COLO829 (cell line): ENCODE measurements at places on chromosomes 16 and 17.

DNA sequence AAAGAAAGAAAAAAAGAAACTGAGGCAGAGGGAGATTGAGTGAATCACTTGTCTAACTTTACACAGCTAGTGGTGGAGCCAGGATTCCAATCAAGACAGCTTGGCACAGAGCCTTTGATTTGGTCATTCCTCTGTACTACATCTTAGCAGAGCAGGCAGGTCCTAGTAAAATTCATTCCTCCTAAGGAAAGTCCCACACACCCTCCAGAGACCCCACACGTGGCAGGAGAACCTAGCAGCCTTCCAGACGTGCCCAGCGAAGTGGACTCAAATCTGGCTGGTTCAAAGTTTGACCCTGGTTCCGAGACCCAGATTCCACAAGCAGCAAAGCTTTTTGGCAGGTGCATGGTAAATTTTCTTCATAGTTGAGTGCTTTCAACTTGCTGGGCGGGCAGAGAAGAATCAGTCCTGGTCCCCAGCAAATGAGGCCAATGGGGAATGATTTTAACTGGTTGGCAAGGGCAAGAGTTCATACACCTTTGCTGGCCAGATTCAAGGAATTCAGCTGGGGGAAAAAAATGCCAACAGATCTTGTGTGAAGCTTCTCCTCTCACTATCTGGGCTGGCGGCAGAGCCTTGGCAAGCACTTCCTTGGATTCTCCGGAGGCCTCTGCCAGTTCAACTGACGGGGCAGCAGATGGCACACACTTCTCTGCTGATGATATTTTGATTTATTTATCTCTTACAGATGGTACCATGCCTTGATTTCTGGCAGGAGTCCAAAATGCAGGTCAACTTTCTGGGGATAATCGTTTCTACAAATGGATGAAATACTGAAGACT, 82.4 kb downstream of the GSG1L start:
- DNase-seq = no peak

GRCh38 chr16:27445502-27446175, 43.7 kb downstream of the IL21R start:
- no peak for DNase-seq

GRCh38 chr16:14405611-14406537, 224.2 kb downstream of the PARN start:
- no peak for DNase-seq

GRCh38 chr16:84773312-84773711, 46.5 kb upstream of the CRISPLD2 start:
- DNase-seq = no peak

DNA sequence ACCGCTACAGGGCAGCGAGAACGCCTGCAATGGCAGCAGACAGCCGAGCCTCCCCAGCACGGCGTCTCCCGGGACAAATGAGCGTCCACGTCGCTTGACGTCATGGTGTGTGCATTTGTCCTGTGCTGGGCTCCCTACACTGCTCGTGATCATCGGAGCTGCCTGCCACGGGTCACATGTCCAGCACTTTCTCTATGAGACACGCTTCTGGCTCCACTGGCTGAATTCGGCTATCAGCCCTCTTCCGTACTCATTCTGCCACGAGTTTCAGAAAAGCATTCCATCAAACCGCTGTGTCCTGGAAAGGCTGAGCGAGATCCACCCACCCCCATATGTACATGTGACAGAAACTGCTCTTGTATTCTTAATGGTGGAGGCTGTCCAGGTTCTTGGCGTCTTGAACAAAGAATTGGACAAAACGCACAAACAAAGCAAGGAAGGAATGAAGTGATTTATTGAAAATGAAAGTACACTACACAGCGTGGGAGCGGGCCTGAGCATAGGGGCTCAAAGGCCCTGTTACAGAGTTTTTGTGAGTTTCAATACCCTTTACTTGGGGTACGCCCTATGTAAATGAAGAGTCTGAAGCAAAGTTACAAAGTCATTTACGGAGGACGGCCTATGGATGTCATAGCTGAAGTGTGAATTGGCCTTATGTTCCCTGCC, 28.5 kb upstream of the SHCBP1 start:
- DNase-seq = peak; percentile 50

DNA sequence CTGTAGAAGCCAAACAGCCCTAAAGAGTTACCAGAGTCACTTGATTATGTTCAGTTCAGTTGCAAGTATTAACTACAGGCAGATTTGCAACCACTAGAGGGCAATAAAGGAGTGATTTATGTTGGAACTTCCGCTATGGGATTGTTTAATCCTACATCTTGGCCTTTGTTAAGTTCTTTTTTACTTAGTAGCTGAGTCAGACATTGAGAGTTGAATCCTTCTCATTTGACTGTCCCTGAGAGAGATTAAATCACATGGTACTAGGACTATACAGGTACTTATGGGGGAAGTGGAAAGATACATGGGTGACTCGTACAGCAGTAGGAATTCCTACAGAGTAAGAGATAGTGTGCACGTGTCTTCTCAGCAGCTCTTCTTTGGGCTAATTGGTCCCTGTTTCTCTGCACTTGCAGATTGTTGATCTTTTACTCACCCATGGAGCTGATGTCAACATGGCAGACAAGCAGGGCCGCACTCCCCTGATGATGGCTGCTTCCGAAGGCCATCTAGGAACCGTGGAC, 40.3 kb downstream of the CYB561 start:
- DNase-seq = peak; percentile 84

GRCh38 chr16:87586201-87586782, 16.0 kb upstream of the JPH3 start:
- DNase-seq = no peak

- DNase-seq = no peak
Measured at GRCh38 chr17:80529104-80529903, 15.3 kb upstream of the RPTOR start.

DNA sequence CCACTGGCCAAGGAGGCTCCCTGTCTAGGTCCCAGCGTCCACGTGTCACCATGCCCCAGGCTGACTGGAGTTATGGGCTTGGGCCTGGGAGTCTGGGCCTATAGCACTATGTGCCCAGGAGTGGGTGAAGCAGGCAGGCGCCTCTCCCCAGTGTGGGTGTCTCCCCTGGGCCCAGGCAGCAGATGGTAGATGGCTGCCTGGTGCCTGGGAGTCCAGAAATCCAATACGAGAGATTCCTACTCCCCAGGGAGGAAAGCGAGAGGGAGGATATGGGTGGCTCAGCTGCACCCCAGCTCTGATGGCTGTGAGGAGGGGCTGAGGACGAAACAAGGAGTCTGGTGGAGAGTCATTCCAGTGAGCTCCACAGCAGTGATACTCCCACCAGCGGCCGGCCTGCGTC, 5.0 kb downstream of the KCNH6 start:
- no peak for DNase-seq

DNA sequence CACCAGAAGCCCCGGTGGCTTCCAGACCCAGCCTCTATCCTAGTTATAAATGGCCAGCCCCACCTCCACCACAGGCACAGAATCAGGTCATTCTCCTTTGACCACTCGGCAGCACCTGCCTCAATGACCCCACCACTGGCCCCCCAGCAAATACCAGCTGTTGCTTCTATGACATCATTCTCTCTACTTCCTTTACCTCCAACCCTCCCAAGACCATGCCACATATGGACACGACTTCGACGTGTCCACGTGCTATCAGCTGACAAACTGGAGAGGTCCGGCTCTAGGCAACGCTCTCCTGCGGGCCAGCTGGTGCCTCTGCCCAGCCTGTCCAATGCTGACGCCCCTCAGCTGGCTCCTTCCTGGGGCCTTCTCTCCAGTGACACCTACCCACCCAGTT, 5.9 kb downstream of the ALYREF start:
- no peak for DNase-seq

- DNase-seq = no peak
Measured at GRCh38 chr16:85464383-85465305, 148.5 kb upstream of the GSE1 start.

- DNase-seq = no peak
Measured at GRCh38 chr17:82227629-82228277, 1.1 kb upstream of the SLC16A3 start.

DNA sequence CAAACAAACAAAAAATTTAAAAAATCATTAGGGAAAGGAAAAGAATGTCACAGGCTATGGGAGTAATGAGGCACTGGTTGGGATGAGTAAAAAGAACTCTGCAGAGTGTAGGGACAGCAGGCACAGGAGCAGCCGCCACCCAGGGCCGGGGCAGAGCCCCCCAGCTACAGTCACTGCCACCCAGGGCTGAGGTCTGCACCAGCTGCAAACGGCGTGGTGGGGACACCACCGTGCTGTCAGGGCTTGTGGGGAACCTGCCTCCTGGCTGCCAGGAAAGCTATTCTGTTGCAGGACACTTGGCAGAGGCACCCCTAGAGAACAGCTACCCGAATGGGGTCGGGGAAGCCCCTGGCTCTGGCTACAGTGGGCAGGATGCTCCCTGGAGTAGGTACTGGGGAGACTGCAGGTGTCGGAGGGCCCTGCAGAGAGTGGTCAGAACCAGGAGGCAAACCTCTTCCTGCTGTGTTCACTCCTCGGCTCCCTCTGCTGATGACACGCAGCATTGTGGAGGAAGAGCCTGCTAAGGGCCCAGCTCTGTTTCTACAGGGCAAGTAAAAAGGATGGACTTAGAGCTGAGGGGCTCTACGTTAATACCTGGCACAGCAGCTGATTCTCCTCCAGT, 32.3 kb upstream of the CAPN15 start:
- DNase-seq = peak; percentile 46

DNA sequence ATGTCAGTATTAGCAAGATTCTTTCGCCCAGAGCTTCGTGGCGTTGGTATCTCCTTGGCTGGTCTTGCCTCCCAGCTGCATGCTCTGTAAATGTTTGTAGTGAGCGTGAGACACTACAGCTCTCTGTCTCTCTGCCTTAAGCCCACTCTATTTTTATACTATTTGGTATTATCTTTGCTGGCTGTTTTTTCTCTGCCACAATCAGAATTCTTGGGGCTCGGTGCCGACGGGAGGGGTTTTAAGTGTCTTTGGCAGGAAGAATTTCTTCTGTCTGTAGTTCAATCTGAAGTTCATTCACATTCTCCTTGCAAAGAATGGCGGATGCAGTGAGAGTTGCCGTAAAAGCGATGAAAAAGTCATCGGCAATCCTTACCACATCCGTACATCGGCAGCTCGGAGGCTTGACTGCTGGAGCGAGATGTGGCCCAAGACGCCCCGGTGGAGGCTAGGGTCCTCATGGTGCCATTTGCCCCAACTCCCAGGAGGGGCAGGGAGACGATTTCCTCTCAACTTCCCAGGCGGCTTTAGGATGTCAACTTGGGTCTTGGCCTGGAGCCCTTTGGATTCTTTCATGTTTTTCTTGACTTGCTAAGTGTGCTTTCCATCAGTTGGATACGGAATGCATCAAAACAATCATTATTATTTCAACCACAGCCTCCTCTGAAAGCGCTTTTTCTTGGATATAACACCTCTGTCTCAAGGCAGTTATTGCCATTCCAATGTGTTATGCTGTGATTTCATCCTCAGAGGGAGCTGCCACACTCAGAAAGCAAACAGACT, 132.3 kb upstream of the SDK2 start:
- no peak for DNase-seq

- DNase-seq = no peak
Measured at GRCh38 chr17:61700252-61700651, 109.2 kb upstream of the NACA2 start.
